Mesothelial cell of epicardium (in vitro differentiated cells): ENCODE measurements at places on chromosomes 12 and 14.

DNA sequence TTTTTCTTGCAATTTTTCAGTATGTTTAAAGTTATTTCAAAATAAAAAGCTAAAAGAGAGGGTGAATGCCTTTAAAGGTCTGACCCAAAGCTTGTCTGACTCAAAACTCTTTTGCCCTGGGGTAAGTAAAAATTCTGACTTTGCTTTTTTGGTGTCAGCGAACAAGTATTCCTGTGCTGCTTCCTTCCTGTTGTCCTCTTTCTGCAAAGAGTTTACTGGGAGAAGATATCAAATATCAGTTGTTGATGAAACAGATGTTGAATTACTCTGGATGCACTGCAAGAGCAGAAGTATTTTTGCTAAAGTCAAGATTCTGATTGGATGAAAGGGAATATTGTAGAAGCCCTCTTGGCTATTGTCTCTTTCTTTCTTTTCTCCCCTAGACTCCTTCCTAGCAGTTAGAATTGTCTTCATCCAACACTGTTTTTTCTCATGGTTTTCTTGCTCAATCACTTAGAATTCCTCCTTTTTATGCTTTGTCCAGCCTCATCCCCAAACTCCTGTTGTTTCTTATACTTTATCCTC is 62.0 kb downstream of the DACT1 start:
- DNase-seq: no peak

GRCh38 chr14:88914956-88915355 is 90.5 kb downstream of the TTC8 start:
- no peak for DNase-seq

- no peak for DNase-seq
Observed at GRCh38 chr14:41785696-41786095, 179.0 kb downstream of the LRFN5 start.

DNA sequence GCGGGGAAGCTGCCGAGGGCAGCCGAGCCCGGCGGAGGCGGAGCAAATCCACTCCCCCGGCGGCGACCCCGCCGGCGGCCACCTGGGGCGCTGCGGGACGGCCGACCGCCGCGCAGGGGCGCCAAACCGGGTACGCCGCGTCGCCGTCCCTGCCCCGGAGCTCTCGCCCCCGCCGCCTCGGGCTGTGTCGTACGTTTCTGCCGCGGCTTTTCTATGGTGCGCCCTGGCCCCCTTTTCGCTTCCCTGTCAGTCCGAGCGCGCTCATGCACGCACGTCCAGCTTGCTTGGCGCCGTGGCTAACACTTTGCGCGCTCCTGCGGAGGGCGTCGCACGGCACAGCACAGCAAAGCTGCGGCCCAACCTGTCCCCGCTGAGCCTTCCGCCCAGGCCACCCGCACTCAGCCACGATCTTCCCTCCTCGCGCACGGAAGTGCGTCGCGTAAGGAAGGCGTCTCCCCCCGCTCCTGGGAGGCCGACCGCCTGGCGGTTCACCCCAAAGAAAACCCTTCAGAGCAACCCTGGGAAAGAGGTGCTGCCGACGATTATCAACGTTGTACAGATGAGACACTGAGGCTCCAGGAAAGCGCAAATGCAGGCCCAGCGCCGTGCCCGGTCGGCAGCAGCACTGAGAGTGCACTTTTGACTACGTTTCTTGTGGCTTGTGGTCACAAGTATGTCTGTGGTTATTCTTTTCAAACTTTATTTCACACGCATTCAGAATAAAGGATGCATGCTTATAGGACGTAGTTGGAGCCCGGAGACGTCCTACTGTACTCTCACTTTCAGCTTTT is at the start of gene HECTD1:
Gene HECTD1, minus strand, starts transcription at position 39 of the 791 bp plus-strand sequence. CDS start 1,857 bp downstream, outside the sequence.
- DNase-seq: peak; percentile 93

DNA sequence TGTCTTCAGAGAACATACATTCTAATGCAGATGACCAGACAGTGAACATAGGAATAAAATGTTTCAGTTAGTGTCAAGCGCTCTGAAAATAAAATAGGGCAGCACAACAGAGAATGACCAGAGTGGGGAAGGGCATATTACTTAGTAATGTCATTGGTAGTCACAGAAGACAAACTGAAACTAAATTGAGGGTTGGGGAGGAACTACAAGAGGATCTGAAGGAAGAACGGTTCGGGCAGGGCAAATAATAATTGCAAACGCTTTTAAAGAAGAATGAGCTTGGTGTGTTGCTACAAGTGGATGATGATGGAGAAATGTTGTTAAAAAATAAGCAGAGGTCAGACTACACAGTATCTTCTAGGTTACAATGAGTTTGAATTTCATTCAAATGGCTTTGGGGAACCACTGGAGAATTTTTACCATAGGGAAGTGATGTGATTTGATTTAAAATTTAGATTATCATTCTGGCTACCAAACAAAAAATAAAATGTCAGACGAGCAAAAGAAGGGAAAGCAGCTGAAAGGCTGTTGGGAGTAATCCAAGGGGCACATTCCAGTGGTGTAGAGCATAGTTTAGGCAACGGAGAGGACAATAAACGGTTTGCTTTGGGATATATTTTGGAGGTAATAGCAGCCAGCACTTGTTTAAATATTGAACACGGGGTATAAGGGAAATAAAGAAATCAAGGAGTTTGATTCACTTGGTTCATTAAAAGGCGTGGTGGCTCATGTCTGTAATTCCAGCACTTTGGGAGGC is 56.3 kb upstream of the SLC6A13 start:
- DNase-seq: no peak

DNA sequence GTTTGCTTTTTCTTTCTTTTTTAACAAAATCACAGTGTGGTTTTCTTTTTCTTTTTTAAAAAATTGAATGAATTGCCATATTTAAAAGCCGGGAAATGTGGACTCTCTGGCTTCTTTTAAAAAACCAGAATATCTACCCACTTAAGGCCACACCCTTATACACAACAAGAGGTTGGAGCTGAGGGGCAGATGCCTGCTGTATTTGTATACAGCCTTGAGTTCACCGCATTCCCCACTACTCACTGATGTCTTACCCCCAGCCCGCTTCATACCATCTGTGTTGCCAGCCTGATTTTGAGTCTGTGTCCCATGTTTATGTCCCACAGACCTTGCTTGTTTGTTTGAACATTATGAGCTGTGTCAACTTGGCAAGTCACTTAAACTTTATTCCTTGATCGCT is 14.3 kb downstream of the JDP2 start:
- no peak for DNase-seq

- DNase-seq: no peak
Observed at GRCh38 chr14:100234511-100234910, 4.4 kb upstream of the YY1 start.

DNA sequence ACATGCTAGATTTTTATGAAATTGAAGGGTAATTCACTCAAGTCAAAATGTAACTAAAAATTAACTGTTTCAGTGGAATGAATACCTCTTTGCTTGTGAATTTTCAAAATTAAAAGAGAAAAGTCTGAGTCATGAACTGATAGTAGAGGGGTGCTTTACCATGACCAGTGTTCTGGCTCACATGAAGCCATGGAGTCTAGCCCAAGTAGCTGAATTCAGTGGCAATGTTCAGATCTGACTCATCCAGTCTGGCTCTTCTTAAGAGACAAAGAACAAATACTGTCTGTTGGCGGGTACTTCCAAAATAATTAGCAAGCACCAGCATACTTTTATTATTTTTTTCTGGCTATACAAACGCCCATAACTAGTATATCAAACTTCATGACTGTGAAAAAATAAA is 366.3 kb upstream of the GARIN6 start:
- no peak for DNase-seq

- no peak for DNase-seq
Observed at GRCh38 chr12:88247241-88247643, 105.1 kb downstream of the TMTC3 start.

DNA sequence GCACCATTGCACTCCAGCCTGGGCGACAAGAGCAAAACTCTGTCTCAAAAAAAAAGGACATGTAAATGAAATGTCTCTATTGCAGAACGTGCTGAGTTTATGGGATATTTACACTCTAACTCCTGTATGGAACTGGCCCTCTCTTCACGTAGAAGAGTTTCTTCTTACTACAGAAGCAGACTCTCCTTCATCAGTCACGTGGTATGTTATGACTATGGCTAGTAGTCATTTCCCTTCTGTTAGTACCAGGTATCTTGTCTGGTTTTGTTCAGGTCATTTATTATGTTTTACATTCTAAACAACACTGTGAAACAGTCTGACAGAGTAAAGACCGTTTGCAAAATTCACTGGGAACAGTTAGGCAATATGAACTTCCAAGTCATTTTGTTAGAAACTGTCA is 20.3 kb downstream of the KNTC1 start:
- no peak for DNase-seq
